ENCODE measurements at places on chromosomes 7 and 10.

GRCh38 chr7:30028749-30029635 is 780 bp downstream of the PLEKHA8 start:
- no peak for DNase-seq

DNA sequence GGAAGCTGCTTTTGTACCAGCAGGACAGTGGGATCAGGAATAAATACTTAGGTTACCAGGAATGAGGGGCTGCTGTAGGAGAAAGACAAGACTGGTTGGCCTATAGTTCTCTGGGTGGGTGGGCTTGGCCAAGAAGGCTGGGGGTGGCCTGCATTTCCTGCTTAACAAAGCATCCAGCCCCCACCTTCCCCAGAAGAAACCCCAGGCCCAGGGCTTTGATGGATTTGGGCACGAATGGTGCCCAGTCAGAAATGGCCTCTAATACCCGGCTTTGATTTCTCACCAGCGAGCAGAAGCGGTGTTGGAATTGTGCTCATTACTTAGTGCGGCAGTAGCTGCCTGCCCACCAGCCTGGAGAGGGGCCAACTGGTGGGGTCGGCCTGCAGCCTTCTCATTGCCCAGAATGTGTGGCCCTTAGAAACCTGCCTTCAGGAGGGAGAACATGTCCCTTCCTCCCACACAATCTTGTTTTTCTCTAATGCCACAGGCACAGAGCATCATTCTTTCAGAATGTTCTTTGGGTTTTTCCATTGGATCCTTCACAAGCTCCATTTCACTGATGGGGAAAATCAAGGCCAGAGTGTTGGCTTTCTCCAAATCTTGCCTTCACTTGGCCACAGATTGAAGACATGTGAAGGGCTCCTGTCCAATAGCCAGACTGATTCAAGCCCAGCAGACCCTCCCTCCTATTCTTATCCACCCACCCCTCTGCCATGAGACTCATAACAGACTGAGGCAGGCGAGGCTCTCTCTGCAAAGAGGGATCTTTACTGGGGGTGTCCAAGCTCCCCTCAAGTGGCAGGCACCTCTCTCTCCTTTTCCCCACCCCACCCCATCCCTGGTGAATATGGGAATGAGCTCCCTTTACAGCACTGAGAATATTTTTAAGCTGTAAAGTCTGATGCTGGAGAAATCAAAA is 2.5 kb downstream of the UNC5B start:
- DNase-seq: no peak

DNA sequence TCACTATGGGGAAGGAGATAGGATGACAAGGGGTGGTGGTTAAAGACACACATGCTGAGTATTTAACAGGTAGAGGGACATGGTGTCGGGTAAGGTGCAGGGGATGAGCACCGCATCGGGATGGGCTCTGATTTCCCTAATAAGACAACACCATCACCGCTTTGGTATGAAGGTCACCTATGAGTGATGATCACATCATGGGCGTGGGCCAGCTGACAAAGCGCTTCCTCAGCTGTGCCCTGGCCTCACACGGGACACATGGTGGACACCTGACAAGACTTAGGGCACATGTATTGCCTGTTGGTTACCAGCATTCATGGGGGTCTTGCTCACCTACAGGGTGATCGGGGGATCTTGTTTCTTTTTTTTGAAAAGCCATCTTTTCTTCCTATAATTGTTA is 12.8 kb downstream of the C7orf57 start:
- DNase-seq: no peak

- DNase-seq: no peak
These were observed 89.4 kb downstream of the LRRTM3 start for GRCh38 chr10:67015225-67015624.

GRCh38 chr10:130215151-130215930 is 79.2 kb downstream of the GLRX3 start:
- DNase-seq: no peak

GRCh38 chr7:50690541-50691011 is 92.1 kb downstream of the GRB10 start:
- DNase-seq: no peak

- DNase-seq: no peak
These were observed 8.7 kb upstream of the KCP start for GRCh38 chr7:128919241-128919640.

DNA sequence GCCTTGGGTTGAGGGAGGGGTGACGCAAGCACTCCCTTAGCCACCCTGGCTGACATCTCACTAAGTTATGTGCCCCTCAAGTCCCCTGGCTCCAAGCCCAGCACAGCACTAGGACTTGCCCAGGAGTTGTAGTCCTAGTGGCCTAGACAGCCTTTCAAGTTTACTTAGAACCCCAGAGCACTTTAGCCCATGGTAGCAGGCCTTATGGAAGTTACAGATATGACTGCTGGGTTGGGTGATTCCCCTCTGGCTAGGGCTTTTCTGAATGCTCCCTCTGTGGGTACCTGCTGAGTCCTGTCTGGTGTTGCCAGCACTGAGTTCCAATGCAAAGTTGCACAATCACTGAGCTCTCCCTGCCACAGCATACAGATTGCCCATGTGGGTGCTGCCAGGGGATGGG is 83.2 kb downstream of the AHCYL2 start:
- no peak for DNase-seq

GRCh38 chr7:110947408-110947807 is 143.5 kb upstream of the LRRN3 start:
- no peak for DNase-seq

DNA sequence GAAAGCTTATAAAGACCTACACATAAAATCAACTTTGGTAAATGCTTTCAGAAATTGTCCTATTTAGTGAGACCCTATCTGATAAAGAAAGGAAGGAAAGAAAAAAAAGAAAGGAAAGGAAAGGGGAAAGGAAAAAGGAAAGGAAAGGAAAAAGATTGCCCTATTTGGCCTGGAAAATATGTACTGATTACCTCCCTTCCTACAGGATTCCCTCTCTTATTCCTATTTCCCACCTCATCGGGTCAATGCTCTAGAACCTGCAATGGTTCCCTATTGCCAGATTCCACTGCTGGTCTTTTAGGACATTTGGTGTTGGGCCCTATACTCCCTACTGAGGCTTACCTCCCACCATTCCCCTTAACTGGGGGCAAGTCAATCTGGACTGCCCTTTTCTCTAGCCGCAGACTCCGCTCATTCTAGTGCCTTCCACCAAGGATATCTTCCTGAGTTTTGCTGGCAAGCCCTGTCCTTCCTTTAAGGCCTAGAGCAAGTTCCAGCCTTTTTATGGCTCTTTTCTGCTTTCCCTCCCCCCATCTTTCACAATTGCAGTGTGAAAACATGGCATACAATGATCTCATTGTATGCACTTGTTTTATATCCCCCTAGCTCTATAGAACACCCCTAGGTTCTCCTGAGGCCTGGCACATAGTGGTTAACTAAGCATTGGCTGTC is 4.4 kb downstream of the DDIT4 start:
- DNase-seq: no peak

GRCh38 chr10:126500185-126500584 is 111.9 kb upstream of the ADAM12 start:
- DNase-seq: no peak

GRCh38 chr10:22825841-22826240 is 102.0 kb upstream of the ARMC3 start:
- no peak for DNase-seq

DNA sequence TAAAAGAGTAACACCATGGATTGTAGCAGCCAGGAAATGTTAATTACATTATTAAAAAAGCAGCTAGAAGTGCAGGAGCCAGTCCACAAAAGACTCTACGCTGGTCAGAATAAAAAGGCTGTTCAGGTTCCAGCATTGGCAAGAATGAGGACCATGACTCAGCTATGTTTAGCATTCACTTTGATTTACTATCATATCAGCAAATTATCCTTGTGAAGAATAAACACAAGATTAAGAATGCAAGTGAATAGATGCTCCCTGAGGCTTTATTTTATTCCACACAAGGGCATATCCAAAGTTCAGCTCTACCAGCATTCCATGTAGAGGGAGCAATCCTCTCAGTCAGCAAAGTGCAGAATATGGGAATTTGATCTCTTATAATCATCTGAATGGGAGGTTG is 13.6 kb downstream of the DGKB start:
- no peak for DNase-seq

- no peak for DNase-seq
These were observed 554.9 kb upstream of the NRP1 start for GRCh38 chr10:33889371-33889770.

DNA sequence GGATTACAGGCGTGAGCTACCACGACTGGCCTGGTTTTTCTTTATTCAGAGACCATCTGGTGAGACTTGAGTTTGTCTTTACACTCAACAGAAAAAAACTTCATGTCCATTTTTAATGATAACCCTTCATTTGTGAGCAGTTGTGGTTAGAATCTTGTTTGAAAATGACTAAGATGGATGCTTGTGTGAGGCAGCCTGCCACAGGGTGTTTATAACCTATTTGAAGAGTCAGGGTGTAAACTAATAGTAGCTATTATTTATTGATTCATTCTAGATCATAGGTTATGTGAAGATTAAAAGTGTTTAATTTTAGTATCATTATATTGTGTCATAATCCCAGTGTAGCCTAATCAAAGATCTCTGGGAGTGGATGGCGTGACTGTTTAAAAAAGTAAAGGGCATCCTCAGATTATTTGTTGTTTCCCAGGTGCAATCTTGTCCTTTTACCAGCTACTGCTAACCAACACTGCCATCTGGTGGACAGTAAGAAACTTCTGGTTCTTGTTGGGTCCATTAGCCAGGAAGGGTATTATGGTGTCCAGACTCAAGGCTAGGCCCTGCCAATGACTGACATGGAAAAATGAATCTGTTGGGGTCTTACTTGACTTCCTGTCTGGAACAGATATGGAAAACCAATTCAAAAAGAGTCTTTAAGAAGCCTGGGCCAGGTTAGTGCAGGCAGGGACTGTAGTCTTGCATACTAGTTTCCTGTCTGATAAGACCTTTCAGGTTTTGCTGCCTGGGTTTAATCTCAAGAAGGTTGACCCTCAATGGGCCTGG is 24.9 kb downstream of the NRBF2 start:
- DNase-seq: no peak
